ENCODE measurements at places on chromosomes 2 and 18.

DNA sequence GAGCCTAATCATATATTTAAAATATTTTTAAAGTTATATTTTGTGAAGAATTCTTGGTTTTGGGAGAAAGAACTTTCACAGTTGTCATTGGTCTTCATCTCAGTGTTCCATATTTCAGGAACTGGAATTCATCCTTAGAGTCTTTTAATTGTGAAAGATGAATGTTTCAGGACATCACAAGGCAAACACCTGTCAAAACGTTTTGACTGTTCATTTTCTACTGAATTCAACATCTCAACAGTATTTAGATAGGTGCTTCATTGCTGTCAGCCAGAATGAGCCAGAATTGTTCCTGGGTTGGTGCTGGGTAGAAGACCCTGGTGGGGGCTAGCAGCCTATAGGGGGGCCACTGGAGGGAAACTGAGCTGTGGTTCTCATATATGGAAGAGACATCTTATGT lies 255.1 kb upstream of the CXCR4 start:
- DNase-seq = no peak

GRCh38 chr18:75230163-75231052 lies 19.8 kb downstream of the TSHZ1 start:
- no peak for DNase-seq

- no peak for DNase-seq
Observed at GRCh38 chr2:220302756-220303155, 675.3 kb downstream of the SLC4A3 start.

- no peak for DNase-seq
Observed at GRCh38 chr2:219223831-219224610, 5.3 kb upstream of the ABCB6 start.

DNA sequence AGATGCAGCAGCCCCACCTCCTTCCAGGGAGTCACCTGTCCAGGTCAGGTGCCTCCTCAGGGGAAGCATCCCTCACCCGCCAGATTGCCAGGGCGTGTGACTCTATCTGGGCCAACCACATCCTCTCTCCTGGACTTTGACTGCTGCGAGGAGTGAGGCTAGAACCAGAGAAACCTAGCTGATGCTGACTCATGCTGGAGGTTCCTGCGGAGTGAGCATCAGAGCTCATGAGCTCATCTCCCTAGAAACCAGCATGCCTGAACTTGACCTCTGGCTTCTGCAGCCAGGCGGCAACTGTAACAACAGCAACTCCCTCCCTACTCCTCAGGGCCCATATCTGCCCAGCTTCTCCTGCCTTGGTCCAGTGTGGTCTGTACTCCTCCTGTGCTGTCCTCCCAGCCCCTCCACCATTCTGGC lies 28.3 kb upstream of the NT5DC4 start:
- no peak for DNase-seq

GRCh38 chr2:54946220-54946805 lies 103.9 kb downstream of the RTN4 start:
- no peak for DNase-seq

GRCh38 chr2:75190271-75190990 lies 8.9 kb downstream of the TACR1 start:
- DNase-seq = no peak

GRCh38 chr2:238120463-238121298 lies 17.8 kb upstream of the KLHL30 start:
- no peak for DNase-seq

DNA sequence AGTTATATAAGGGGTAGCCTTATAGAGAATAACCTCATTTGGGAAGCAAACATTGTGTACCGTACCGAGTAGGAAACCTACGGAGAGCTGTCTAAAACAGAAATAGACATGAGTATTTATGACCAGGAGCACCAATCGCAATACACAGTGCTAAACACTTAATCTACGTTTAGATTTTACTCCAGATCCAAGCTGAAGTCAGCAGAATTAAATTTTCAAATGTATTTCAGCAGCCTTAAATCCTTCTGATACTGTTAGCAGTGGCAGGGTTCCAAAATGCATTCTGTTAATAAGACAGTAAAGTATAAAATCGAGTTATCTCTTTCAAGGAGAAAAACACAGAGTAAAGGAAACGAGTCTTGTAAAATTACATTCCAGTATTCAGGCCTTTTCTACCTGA lies 118.1 kb upstream of the ZNF521 start:
- no peak for DNase-seq

- no peak for DNase-seq
Observed at GRCh38 chr2:214077727-214078126, 333.1 kb upstream of the VWC2L start.

GRCh38 chr2:39739386-39739785 lies 39.7 kb downstream of the THUMPD2 start:
- no peak for DNase-seq

- DNase-seq = no peak
Observed at GRCh38 chr2:238202326-238203093, 985 bp downstream of the ILKAP start.

DNA sequence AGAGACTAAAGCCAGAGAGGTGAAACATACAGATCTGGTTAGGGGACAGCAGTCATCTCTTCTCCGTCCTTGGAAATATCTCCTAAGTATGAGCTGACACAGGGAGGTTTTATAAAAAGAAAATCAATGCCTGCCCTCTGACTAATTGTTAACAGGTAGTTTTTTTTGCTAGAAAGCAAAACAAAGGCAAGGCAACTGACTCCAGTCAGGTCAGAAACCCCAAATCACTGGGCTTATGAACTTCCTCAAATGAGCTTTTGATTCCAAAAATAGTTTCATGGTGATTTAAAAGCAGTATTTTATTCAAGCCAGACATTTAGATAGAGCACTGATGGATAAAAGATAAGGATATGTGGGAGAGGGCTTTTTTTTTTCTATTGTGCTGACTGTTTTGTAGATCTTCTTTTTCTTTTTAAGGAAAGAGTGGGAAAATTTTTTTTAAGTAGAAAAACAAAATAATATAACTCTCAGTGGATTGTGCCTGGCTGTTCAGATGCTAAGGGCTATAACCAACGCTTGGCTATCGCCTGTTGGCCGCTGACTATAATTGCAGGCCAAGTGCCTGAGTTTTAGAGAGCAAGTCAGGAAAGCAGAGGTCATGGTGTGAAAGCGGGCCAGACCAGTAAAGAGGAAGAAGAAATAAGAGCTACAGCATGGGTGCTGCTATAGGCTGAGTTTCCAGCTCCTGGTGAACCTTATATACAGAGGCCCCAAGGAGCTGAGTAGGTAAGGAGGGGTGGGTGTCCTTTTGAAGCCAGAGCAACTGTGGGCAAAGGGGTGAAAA lies 44.9 kb downstream of the MRPL35 start:
- DNase-seq = no peak

DNA sequence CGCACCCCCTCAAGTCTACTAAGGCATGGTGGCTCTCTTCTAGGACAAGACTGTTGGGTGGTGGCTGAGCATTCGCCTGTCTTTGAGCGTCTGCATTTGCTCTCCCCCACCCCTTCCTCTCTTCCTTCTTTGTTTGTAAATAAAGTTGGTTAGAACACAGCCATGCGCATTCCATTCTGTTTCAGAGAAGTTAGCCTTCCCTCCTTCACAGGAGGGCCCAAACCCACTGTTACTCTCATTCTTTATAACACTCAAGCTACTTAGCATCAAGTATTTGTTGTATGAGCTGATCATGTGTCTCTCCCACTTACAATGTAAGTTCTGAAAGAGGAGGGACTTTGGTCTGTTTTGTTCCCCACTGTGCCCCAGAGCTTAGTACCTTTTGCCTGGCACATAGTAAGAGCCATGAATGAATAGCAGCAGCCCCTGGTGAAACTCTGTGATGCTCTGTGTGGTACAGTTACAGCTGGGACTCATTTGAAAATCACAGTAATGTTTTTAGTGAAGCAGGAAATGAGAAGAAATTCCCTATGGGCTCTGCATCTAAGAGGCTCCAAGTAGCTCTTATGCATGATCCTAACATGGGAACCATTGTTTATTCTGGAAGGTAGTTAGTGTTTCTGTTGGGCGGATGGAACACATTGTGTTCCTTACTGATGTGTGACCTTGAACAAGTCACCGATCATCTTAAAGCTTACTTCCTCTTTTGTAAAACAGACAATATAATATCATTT lies 7.7 kb downstream of the MGAT5 start:
- no peak for DNase-seq

- no peak for DNase-seq
Observed at GRCh38 chr2:126368758-126369157, 287.2 kb upstream of the GYPC start.

DNA sequence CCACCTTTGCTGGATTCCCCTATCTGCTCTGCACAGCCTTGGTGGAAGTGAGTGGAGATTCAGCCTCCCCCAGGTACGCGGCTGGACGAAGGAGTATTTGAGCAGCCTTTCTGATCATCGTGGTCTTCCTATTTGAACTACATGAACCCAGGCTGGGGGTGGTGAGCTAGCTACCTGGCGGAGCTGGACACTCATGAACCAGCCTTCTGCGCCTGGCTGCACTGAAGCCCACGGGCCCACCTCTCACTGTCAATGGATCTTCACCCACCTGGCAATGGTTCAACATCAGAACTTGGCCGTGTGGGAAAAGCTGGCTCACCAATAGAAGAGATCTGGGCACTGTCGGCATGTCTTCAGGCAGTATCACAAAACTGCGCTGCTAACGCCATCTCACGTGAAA lies 35.4 kb downstream of the ANKMY1 start:
- DNase-seq = no peak

- no peak for DNase-seq
Observed at GRCh38 chr2:174117951-174118930, 130.1 kb downstream of the OLA1 start.

- DNase-seq = no peak
Observed at GRCh38 chr2:236702657-236703372, 133.2 kb downstream of the ACKR3 start.

DNA sequence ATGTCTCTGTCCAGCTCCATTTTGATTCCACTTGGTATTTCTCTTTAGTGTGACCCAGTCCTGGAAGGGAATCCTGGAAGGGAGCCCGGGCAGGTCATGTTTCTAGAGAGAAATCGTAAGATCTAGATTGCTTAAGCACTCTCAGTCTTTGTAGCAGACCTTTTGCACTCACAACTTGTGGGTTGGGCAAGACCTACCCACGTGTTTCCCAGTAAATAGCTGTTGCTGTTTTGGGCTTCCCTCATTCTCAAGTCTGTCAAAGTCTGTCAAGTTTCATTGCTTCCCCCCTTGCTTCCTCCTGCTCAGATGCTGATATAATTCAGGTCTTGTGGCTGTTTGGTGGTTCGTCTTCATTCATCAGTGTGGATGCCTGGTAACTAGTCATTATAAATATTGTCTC lies 17.4 kb upstream of the NEMP2 start:
- no peak for DNase-seq

- DNase-seq = no peak
Observed at GRCh38 chr18:75264195-75264594, 53.6 kb downstream of the TSHZ1 start.

DNA sequence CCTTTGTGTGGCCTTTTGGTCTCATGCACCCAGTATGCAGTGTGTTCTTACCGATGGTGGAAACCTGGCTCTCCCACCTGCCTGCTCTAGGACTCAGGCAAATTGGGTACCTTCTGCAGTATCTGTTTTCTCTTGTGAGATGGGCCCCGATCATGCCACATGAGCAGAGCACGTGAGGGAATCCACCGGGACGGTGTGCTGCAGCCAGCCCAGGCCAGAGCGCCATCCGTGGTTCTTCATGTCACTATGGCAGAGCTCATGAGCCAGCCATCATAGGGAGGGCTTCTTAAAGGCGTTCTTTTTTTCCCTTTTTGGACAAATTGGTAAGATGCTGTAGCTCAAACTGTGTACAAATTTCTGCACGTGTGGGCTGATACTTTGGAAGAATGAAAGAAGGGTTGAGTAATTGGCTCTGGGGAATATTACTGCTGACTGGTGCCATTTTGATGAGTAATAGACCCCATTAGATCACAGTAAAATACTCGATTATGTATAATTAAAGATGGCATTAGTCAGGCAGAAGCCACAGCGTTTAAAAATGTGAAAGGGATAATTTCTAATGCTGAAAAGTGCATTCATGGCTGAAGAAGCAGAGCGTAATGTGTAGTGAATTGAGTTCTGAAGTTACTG lies 19.2 kb downstream of the SH3RF3 start:
- no peak for DNase-seq

DNA sequence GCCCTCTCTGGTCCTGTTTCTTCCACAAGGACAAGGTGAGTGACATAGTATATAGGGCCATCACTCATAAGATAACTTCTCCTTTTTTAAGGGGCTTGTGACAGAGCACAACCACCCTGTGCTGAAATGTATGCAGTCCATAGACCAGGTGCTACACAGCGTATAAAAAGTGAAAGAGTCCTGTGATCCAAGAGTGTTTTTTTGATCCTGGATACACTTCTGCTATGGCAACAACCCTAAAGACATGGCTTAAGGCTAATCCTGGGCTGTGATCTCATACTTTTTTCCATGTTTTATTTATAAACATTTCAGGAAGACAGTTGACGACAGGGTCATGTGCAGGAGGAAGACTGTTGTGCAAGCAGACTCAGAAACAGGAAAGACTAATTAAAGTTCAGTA lies 400.5 kb upstream of the TCF4 start:
- DNase-seq = peak; percentile 23

DNA sequence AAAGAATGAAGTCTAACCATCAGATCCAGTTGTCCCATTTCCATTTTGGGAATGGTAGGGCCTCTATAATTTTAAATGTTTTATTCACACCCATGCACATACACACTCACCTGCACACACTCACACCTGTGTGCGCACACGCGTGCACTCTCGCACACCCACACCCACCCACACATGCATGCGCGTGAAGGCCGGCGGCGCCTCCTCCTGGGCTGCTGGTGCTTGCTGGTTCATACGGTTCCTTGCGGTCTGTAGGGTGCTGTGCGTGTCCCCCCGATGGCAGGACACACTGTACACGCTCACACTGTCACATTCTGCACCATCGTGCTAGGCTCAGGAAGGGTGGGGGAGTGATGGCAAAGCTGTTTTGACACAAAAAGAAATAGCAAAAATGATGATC lies 63.2 kb downstream of the TSHZ1 start:
- DNase-seq = no peak

- no peak for DNase-seq
Observed at GRCh38 chr2:26513261-26513660, 35.3 kb upstream of the OTOF start.

- peak; percentile 4 for DNase-seq
Observed at GRCh38 chr2:58594175-58594574, 353.1 kb upstream of the FANCL start.

DNA sequence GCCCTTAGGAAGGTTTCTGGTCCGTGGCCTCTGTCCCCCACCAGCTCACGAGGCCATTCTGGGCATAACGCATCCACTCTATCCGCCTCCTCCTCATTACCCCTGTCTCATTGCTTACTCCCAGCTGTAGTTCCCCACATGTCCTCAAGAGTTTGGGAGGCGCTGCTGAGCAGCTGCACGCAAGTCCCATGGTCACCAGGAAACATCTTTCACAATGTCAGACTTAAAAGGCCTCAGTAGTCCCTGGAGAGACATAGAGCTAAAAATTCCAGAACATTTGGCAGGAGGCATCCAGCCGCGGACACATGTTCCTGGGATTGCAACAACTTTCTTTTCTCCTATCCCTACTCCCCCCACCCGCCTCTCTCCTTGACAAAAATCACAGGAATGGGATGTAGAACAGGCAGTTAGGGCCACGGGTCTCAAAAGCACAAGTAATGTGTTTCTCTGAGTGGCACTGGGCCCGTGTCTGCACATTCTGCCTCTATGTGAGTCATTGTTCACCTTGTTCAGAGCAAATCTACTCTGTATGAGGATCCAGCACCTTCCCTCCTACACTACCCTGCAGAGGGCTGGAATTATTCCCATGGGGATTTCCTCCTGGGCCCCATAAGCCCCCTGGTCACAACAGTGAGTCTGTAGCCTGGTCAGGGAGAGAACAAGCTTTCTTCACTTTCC lies 8.1 kb downstream of the LBH start:
- DNase-seq = peak; percentile 67

- no peak for DNase-seq
Observed at GRCh38 chr18:39057423-39058064, 1491.9 kb upstream of the CELF4 start.

GRCh38 chr18:78571831-78572347 lies 407.7 kb upstream of the SALL3 start:
- DNase-seq = no peak
